ENCODE measurements at places on chromosomes 2 and 18.

GRCh38 chr2:37629529-37629928 lies 41.9 kb downstream of the CDC42EP3 start:
- no peak for DNase-seq

DNA sequence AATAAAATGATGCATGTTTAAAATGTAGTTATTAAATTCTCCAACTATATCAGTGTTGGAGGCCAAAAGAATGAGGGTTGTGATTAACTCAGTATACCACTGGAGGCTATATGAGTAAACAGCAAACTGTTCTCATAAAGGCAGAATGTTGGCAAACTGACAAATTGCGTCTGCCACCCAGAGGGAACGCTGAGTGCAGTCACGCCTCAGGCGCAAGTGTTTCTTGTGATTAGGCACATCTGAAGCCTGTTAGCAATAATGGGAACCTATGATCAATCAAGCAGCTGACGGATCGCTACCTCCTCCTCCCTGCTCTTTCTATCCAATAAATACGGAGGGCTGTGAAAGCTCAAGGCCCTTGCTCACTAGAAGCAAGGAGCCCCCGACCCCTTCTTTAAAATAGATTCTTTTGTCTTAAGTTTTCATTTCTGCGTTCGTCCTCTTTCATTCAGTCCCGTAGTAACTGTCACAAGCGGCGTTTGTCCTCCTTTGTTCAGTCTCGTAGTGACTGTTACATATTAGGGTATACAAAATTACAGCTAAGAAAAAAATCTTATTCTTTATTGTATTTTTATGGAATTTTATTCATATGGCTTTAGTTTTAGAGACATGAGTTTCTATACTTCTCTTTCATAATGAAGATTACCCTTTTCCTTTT lies 16.3 kb upstream of the RMND5A start:
- DNase-seq, result no peak

DNA sequence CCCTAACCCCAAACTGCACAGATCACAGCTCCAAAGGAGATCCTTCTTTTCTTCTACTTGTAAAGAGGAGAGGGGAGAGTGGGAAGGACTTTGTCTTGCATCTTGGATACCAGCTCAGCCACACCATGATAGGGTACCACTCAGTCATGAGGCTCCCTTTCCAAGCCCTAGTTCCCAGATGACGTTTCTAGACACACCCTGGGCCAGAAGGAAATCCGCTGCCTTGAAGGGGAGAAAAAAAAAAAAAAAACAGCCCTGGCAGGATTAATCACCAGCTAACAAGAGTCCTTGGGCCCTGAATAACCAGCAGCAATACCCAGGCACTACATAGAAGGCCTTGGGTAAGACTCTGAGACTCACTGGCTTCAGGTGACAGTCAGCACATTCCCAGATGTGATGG lies 36.9 kb downstream of the ST8SIA3 start:
- DNase-seq, result no peak

- DNase-seq, result no peak
Observed at GRCh38 chr18:58803978-58804377, 60.7 kb upstream of the ZNF532 start.

All from effector CD4-positive, alpha-beta T cell (primary cell).